ENCODE measurements at places on chromosomes 5 and 9. TPM values are rescaled to one million over a fixed set of nuclear protein-coding genes. Genes with fewer than 3 reads are reported as not detected.

C5orf52 gene
- not detected for polyA plus RNA-seq

C9orf153 gene
- polyA plus RNA-seq: not detected

SYNPO gene
- not detected for polyA plus RNA-seq

AGTPBP1 gene
- polyA plus RNA-seq: 90.7 TPM

NMUR2 gene
- polyA plus RNA-seq: not detected

SPATA31D4 gene
- not detected for polyA plus RNA-seq

PTGES2 gene
- polyA plus RNA-seq: 68.0 TPM

PDE6A gene
- not detected for polyA plus RNA-seq

EXD3 gene
- 32.9 TPM for polyA plus RNA-seq

PDE8B gene
- 0.22 TPM for polyA plus RNA-seq

RBM22 gene
- polyA plus RNA-seq: 65.9 TPM

TMED9 gene
- polyA plus RNA-seq: 53.8 TPM

CDC20B gene
- polyA plus RNA-seq: 0.28 TPM

DDX4 gene
- 0.54 TPM for polyA plus RNA-seq

RAD17 gene
- polyA plus RNA-seq: 51.8 TPM

SPTLC1 gene
- polyA plus RNA-seq: 67.1 TPM

FBXL7 gene
- polyA plus RNA-seq: 0.24 TPM

RASGRF2 gene
- 0.42 TPM for polyA plus RNA-seq

CCDC192 gene
- polyA plus RNA-seq: not detected

CCL27 gene
- polyA plus RNA-seq: 2.9 TPM

CETN3 gene
- polyA plus RNA-seq: 116 TPM

INSL6 gene
- polyA plus RNA-seq: not detected

LCN10 gene
- polyA plus RNA-seq: not detected

PCDHGA5 gene
- 0.25 TPM for polyA plus RNA-seq

ARL15 gene
- polyA plus RNA-seq: 51.9 TPM

RRAGA gene
- 89.8 TPM for polyA plus RNA-seq

SLC4A9 gene
- not detected for polyA plus RNA-seq

KIF4B gene
- not detected for polyA plus RNA-seq
